CD4-positive, alpha-beta T cell treated with Interleukin-2 at 100 ng/mL for 4 hours (primary cell): ENCODE measurements at places on chromosomes 2 and 18.
A peak's percentile ranks its signal among the peaks of the same experiment; 100 is the strongest.

DNA sequence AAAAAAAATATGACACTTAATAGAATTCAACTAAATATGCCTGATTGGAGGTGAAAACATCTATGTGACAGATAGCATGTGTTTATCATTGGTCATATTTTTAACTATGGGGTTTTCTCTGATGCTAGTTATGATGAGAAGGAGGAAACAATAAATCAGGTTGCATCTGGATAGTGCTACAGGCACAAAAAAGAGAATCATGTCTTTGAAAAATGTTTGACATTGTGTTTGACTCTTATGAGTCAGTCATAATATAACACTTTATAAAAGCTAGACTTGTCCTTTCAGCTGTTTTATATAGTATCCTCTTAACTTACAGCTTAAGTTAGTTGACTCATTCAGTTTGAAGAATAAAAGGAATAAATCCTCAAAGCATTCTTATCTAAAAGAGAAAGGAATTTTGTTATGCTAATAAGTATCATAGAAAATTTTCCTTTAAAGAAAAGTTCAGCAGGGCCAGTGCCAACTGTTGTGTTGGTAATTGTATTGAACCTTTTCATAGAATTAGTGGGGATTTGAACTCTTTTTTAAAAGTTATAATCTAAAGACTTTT is 78.4 kb upstream of the UBXN4 start:
- no peak for DNase-seq

GRCh38 chr2:101958061-101958460 is 33.7 kb upstream of the IL1R2 start:
- DNase-seq, result no peak

- DNase-seq, result no peak
Observed at GRCh38 chr2:105553538-105554196, 154.8 kb upstream of the FHL2 start.

- DNase-seq, result no peak
Observed at GRCh38 chr2:198611201-198611600, 806.8 kb downstream of the PLCL1 start.

DNA sequence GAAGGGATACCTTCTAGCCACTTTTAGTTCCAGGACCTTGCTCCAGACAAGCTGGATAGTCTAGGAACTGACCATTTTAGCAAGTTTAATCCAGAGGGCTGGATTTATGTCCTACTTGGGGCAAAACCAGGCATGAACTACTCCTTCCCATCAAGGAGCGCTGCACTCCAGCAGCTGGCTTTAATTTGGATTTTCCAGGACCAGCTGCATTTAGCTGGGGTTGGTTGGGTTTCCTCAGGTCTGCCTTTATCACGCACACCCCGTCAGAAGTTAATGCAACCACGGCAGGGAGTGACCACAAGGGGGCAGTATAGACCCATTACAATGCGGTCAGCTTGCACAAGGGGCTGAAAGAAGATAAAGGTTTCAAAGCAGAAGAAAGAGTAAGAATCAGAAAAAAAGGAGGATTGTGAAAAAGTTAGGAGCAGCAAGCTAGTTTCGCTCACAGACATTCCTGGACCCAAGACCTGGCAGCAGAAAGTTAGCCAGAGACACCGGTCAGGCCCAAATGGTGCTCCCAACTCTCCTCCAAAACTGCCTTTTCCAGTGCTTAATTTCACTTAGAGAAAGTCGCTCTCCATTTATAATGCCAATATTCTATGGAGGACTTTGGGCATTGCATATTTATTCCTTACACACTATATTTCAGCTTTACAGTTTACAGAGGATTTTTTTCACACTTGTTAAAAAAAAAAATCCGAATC is 40.1 kb downstream of the SLC4A1AP start:
- peak; percentile 86 for DNase-seq

DNA sequence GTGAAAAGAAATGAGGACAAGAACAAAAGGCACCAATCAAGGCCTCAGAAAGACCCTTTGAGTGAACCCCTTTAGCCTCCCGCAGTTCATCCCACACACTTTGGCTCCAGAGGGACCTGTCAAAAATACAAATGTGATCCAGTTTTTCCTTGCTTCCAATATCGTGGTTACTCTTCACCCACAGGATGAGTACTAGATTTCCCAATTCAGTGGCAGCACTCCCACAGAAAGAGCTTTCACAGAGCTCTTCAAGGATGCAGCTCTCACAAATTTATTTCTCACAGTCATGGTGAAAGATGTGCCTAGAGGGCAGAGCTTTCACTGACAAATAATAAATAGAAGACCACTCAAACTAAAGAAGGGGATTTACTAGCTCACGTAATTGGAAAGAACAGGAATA is 3.0 kb upstream of the GFPT1 start:
- DNase-seq, result no peak

- DNase-seq, result peak; percentile 40
Observed at GRCh38 chr2:158464426-158465281, 7.9 kb downstream of the PKP4 start.
